ENCODE measurements at places on chromosomes 16 and 17. TPM values are rescaled to one million over a fixed set of nuclear protein-coding genes. Genes with fewer than 3 reads are reported as not detected.

GRCh38 chr17:31858642-31859486 lies at the start of gene COPRS:
Gene COPRS, minus strand, starts transcription at chr17:31859244. Its CDS starts 45 bp downstream, at chr17:31859199.
- peak; percentile 96 for DNase-seq

PRAC2 gene
- total RNA-seq: not detected

RCVRN gene
- total RNA-seq: 0.27 TPM

DNA sequence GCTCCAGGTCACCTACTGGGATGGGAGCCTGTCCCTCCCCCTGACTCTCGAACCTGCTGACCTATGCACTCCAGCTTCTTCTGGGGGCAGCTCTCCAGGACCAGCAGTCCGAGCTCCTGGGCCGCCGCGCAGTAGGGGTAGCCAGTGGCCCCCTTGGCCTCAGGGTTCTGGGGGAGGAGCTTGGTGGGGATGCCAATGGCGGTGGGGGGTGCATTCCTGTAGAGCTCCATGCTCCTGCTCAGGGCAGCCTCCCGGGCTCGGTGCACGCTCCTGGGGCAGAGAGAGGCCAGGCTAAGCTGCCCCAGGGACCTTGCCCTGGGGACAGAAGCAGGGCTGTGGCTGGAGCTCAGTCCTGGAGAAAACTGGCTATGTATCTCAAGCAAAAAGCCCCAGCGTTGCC lies 7.7 kb upstream of the SPATA2L start:
- no peak for DNase-seq

DNA sequence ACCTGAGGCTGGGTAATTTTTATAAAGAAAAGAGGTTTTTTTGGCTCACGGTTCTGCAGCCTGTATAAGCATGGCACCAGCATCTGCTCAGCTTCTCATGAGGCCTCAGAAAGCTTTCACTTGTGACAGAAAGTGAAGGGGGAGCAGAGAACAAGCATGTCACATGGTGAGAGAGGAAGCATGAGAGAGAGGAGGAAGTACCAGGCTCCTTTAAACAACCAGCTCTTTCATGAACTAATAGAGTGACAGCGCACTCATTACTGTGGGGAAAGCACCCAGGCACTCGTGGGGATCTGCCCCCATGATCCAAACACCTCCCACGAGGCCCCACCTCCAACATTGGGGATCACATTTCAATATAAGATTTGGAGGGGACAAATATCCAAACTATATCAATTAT lies 86.8 kb downstream of the USP32 start:
- DNase-seq: no peak

GRCh38 chr16:63461248-63461841 lies 1425.1 kb upstream of the CDH8 start:
- DNase-seq: no peak

- no peak for DNase-seq
Observed at GRCh38 chr17:79923974-79924638, 84.9 kb upstream of the CBX4 start.

DNA sequence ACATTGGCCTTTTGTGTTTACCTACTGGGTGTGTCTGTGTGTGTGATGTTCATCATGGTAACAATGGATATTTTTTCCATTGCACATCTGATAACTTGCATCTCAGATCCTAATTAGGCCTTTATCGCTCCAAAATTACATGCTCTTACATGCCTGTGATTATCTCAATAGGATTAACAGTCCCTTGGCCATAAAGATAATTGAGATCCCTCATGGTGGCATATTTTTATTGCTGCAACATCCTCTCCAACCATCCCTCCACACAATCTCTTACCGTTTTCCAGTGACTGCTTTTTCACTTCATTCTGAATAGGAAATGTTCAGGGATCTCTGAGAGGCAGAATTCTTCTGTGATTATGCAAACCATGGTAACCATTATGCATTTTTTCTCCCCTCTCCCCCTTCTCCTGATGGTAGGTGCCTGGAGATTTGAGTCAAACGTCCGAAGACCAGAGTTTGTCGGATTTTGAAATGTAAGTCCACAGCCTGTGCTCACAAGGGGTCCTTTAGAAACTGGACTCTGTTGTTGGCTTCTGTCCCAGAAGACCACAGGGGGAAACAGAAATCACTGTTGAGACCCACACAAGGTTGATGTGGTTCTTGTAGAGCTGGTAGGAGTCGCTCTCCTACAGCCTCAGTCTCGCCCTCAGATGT lies 405.5 kb downstream of the CPPED1 start:
- DNase-seq: no peak

- DNase-seq: no peak
Observed at GRCh38 chr17:57424777-57425188, 168.5 kb downstream of the MSI2 start.
